ENCODE measurements at places on chromosomes 2 and 18.
A peak's percentile ranks its signal among the peaks of the same experiment; 100 is the strongest.

GRCh38 chr18:68034296-68034695, 517.8 kb upstream of the DSEL start:
- DNase-seq: peak; percentile 18

GRCh38 chr2:59413751-59414570, 1139.5 kb downstream of the BCL11A start:
- DNase-seq: no peak

GRCh38 chr2:60707750-60708371, 48.2 kb upstream of the PAPOLG start:
- peak; percentile 68 for DNase-seq

GRCh38 chr2:226048611-226049010, 649.1 kb downstream of the NYAP2 start:
- DNase-seq: peak; percentile 58

DNA sequence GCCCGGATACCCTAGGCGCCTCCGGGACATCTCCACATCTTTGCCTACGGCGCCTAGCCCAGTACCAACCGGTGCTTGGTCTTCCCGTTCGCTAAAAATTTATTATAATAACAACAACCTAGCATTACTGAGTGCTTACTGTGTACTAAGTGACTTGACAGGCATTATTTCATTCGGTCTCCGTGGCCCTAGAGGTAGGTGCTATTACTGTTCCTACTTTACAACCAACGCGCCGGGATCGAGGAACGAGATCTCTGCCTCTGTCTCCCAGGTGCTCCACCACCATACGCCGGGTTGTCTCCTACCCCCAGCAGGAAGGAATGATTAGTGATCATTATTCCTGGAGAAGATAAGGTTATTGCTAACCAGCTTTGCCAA, 657 bp upstream of the BIN1 start:
- no peak for DNase-seq

DNA sequence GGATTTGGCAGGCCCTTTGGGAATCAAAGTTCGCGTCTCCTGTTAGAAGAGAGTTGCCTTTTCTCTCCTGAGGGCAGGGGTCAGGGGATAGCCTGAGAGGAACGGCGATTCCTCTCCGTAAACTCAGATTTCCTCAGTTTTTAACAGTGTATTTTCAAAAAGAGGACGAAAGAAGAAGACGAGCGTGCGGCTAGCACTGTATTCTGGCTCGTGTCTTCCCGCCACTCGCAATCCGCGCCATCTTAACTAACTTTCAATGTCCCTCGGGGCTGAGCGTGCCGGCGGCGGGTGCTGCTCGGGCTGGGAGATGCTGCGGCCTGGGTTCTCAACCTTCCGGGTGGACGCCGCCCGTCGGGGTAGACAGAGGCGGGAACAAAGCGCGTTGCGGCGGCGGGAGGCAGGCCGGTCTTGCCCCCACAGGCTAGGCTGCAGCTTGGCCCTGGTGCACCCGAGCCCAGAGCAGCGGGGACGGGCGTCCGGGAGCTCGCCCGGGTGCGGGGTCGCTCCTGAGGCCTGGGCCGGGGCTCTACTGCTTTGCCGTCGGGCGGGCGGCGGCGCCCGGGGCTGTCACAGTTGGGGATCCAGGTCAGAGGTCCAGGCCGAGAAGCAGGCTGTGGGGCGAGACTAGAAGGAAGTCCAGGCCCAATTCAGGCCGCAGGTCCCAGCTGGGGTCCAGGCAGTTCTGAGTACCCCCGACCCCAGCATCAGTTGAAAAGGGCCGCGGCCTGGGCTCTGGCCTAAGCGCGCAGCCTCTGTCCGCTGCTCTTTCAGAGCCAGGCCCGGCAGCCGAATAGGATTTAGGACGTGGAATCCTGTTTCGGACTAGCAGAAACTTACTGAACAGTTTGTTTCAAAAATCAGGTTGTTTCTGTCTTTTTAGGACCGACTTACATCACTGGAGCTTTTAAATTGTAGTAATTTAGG, 11.8 kb downstream of the TBR1 start:
- DNase-seq: no peak

GRCh38 chr2:73109431-73110167, 3.1 kb downstream of the RAB11FIP5 start:
- no peak for DNase-seq

DNA sequence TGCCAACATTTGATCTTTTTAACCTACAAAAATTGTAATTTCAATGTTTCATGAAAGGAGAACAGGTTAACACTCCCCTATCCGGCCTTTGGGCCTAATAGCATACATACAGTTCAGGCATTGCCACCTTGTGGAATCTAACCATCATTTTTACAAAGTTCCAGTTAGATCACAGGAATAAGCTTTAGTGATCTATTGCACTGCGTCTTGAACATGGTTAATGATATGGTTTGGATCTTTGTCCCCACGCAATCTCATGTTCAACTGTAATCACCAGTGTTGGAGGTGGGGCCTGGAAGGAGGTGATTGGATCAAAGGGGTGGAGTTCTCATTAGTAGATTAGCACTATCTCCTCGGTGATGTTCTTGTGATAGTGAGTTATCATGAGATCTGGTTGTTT, 58.2 kb upstream of the NEUROD1 start:
- no peak for DNase-seq

GRCh38 chr2:144582651-144583380, 62.9 kb upstream of the ZEB2 start:
- peak; percentile 37 for DNase-seq

- no peak for DNase-seq
Measured at GRCh38 chr2:49189512-49190225, 35.4 kb upstream of the FSHR start.

- DNase-seq: peak; percentile 76
Measured at GRCh38 chr2:45242161-45242741, 233.0 kb upstream of the SIX2 start.

DNA sequence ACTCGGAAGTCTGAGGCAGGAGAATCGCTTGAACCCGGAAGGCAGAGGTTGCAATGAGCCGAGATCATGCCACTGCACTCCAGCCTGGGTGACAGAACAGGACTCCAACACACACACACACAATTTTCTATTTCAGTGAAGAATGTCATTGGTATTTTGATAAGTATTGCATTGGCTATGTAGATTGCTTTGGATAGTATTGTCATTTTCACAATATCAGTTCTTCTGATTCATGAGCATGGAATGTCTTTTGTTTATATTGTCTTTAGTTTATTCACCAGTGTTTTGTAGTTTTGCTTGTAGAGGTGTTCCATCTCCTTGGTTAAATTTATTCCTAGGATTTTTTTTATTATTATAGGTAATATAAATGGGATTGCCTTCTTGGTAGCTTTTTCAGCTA, 693.4 kb upstream of the SYT4 start:
- DNase-seq: no peak

GRCh38 chr18:49976795-49977560, 163.6 kb upstream of the ACAA2 start:
- DNase-seq: no peak

DNA sequence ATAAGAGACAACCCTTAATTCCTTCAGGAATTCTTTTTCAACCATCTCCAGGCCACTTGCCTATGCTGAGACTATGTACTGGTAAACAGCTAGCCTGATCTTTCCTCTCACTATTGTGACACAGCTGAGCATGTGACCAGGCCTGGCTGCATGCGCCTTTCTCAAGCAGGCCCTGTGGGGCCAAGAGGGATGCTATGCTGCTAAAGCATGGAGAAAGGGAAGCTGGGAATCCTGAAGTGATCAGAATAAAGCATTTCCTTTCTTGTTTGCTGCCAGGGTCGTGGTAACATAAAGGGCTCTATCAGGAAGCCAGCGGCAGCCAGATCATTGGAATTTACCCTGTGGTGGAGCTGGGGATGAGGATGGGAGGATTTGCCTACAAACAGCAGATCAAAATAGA, 29.8 kb upstream of the LCLAT1 start:
- no peak for DNase-seq

DNA sequence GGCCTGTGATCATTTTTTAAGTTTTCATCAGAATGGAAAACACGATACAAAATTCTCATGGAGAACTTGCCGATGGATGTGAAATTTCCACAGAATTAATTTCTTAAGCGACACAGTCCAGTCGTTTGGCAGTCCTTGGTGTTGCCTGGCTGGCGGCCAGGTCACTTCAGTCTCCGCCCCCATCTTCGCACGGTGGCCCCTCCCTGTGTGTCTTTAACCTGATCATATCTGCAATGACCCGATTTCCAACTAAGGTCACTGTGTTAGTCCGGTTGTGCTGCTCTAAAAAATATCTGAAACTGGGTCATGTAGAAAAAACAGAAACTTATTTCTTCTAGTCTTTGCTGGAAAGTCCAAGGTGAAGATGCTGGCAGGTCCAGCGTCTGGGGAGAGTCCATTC, 44.5 kb upstream of the COPS8 start:
- DNase-seq: no peak

- DNase-seq: no peak
Measured at GRCh38 chr2:204436230-204436629, 109.0 kb upstream of the PARD3B start.

- no peak for DNase-seq
Measured at GRCh38 chr2:134919341-134920210, 954 bp downstream of the CCNT2 start.

DNA sequence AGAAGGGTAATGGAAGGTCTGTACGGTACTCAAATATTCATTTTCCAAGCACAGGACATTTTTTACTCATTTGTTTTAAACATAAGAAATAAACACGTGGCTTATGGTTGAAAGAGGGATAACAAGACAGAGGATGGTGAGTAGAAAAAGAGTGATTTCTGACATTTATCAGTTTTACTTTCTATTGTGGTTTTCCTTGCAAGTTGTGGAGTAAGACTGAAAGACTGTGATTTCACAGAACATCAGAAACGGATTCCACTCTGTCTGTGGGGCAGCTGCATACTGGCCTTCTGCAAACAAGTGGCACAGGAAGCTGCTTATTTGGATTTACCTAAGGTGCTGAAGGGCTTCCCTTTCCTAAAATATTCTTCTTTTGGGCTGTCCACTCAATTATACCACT, 122.2 kb upstream of the ITGB6 start:
- DNase-seq: no peak

GRCh38 chr2:32514946-32515345, 112.9 kb upstream of the TTC27 start:
- DNase-seq: no peak

DNA sequence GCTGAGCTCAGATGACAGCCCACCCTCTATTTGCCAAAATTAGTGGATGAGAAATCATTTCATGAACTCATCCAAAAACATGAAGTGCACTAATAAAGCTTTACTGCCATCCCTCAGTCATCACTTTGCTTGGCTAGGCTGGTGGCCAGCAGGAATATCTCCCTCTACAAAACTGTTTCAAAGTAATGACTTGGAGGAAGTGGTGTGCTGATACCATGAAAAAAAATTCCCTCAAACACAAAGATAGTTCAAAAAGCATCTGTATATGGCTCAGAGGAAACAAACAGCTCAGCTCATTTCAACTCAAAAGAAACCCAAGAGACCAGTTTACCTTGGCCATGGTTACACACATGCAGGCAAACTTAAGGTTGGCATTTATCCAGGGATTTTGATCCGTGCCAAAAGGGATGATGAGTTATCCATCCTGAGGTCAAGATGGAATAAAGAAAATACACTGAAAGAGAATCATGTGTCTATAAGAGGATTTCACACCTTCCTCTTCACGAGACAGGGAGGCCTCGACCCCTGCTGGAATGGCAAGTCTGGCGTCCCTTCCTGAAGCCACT, 18.4 kb upstream of the WIPF1 start:
- DNase-seq: no peak

- DNase-seq: peak; percentile 83
Measured at GRCh38 chr2:201888426-201888800, 82.1 kb downstream of the CDK15 start.
